ENCODE measurements at places on chromosomes 4 and X.

DNA sequence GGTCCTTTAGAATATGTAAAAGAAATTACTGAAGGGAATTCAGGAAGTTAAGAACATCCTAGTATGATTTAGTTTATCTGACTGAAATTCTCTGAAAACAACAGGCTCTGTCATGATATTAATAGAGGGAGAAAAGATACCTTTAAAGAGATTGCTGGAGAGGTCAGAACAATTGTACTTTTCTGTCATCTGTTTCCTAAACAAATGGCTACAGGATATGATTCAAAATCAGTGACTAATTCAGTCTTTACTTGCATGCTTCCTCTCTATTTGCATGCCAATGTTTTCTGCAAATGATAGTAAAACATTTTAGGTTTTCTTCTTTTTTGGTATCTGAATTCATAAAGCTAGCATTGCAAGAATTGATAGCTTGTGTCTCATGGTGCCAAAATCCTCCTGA is 616.7 kb upstream of the PCDH7 start:
- no peak for DNase-seq

DNA sequence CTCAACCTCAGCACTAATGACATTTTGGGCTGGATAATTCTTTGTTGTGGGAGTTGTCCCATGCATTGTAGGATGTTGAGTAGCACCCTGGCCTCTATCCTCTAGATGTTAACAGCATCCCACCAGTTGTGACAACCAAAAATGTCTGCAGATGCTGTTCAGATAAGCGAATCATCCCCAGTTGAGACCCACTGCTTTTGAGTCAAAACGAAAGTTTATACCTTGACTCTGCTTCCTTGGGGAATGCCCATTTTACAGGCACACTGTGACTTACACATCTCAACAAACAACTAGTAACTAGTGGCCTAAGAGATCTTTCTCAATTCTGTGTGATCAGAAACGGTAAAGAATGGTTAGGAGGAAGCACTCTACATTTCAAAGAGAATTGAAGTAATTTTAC is 37.0 kb downstream of the SEPSECS start:
- DNase-seq, result no peak

DNA sequence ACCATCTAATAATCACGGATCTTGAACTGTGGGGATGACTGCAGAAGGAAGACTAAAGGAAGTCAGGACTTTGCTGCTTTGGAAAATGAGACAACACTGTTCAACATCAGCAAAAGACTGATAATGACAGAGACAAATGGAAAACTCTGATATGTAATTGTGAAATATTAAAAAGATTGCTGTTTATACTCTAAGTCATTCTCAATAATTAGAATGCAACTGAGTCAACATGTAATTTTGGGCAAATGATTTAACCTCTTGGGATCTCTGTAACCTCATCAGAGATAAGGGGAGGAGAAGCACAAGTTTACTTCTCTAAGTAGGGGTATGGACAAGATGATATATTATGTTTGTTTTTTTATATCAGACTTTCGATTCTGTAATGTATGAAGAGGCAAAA is 121.9 kb downstream of the GASK1B start:
- DNase-seq, result no peak

DNA sequence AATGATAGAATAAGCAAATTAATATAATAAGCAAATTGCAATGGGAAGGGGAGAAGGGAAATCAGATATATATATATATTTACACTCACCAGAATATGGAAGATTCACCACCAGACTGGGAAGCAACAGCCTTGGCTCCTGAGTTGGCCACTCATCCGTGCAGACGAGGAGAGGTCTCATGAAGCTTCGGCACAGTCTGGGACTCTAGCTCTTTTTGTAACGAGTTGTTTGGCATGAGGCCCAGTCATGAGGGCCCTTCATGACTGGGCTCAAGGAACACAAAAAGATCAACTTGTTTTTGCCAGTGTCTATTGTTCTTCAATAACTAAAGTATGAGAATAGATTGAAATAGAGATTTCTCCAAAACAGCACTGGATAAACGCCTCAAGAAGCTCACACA is 176.4 kb downstream of the ADGRA3 start:
- no peak for DNase-seq

GRCh38 chr4:12963912-12964311 is 520.2 kb downstream of the RAB28 start:
- no peak for DNase-seq

DNA sequence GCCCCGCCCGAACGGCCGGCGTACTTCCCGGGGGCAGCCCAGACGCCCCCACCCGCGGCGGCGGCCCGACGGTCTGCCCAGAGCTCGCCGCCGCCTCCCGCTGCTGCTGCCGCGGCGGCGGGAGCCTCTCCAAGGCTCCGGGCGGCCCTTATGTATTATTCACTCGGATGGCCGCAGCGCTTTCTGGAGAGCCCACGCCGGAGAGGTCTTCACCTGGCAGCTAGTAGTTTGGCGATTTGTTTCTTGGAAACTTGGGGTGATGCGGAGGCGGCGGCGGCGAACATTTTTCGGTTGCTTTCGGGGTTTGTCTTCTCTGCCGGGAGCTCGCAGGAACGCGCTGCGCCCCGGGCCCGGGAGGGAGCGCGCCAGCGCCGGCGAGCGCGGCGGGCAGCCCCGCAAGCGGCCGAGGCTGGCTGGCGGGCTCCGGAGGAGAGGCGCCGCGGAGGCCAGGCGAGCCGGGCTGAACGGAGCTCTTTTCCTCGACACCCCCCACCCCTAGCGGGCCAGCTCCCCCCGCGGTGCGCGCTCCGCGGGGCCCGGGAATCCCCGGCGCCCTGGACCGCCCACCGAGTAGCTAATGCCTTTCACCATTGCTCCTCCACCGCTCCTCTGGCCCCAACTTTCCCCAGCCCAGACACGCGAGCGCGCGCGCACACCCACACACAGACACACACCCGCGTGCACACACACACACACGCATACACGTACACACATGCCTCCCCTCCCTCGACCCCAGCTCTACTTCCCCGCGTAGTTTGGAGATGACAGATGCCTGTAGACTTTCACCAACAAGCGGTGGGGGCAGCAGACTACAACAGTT is 113.5 kb downstream of the DHX15 start:
- DNase-seq, result no peak

DNA sequence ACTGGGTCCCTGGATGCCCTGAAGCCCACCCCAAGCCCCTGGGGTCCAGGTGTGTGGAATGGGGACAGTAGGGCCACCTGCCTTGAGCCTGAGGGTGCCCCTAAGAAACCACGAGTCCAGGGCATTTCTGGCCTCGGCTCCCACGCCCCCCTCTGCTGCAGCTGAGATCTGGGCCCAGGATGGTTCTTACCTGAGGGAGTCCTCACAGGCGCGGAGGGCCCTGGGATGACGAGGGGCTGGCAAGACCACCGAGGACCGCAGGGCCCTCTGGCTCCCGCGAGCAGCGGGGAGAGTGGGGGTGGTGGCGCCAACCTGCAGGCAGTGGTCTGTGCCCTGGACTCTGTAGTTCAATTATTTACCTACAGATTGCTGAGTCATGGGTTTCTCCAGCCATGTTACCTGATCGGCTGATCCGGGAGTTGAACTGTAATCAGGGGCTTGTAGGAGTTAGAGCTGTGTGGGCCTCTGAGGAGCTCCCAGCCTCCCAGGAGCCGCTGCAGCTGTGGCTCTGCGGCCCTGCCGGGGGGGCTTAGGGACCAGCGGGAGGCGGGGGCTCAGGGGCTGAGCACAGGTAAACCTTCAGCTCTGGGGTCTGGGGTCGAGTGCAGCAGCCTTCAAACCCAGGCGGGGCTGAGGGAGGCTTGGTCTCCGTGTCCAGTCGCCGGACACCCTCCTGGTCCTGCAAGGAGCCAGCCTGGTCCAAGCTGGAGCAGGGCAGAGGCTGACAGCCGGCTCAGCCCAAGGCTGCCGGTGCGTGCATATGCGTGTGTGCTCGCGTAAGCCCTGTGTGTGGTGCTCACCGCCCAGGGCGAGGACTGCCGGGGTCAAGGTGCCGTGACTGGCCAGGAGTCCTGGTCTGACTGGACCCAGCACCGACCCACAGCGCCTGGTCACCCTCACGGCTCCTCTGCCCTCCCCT is at the start of gene SLC26A1:
TSS of gene SLC26A1 (minus strand) at position 294 of the 919 bp plus-strand sequence. CDS start 1,701 bp downstream, outside the sequence.
- no peak for DNase-seq

DNA sequence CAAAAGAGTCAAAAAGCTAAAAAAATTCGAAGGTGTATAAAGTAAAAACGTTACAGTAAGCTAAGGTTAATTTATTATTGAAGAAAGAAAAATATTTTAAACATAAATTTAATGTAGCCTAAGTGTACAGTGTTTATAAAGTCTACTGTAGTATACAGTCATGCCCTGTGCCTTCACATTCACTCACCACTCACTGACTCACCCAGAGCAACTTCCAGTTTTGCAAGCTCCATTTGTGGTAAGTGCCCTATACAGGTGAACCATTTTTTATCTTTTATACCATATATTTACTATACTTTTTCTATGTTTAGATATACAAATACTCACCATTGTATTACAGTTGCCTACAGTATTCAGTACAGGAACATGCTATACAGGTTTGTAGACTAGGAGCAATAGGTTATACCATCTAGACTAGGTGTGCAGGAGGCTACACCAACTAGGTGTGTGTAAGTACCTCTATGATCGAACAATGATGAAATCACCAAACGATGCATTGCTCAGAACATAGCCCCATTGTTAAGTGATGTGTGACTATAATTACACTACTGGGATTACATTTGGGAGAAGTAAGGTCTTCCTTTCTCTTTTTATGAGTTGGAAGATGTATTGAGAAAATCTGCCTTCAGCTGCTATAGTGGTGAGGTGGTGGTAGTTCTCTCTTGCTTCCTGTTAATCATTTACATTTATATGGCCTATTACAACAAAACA is 27.2 kb downstream of the TMSB4X start:
- no peak for DNase-seq

GRCh38 chrX:154908821-154909220 is 22.7 kb downstream of the F8A1 start:
- no peak for DNase-seq

GRCh38 chrX:102154218-102154860 is 1.4 kb downstream of the BEX5 start:
- DNase-seq, result no peak

DNA sequence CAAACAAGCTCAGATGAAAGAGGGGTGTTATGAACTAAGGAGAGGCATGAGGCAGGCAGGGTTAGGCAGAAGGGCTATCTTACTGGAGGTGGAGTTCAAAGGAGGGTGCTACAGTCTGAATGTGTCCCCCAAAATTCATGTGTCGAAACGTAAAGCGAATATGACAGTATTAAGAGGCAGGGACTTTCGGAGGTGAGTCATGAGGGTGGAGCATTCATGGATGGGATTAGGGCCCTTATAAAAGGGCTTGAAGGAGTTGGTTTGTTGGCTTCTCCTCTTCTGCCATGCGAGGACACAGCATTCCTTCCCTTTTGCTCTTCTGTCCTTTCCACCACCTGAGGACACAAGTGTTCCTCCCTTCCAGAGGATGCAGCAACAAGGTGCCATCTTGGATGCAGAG is 22.9 kb downstream of the APLN start:
- no peak for DNase-seq

DNA sequence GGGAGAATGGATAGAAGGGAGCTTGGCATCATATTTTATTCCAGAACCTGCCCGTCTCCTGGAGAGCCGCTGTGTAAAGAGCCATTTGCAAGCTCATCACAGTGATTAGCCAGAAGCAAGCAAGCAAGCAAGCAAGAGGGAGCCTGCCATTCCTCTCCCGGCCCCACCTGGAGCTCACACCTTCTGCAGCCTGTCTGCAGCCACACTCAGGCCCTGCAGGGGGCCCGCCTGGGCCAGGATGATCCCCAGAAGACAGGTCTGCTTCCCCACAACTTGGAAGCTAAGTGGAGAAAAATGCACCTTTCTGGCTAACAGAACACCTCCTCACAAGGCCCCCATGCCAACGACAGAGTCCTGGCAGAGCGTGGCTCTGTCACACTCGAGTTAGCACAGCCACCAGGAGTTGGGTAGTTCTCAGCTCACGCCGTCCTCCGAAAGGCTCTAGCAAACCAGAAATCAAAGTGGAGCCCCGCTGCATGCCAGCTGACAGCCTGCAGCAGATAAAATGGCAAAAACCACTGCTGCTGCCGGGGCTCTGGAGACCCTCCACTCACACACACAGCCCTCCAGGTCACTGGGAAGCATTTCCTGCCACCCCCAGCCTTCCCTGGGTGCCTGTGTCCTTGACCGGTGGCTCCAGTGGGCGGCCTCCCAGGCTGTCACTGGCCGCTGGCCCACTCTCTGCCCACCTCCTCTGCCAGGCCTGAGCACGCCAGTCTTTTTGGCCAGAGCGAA is 54.9 kb downstream of the DCTD start:
- DNase-seq, result no peak

- no peak for DNase-seq
Measured at GRCh38 chrX:40107291-40108161, 9.8 kb upstream of the BCOR start.

- DNase-seq, result no peak
Measured at GRCh38 chr4:133498149-133498548, 349.1 kb downstream of the PCDH10 start.

DNA sequence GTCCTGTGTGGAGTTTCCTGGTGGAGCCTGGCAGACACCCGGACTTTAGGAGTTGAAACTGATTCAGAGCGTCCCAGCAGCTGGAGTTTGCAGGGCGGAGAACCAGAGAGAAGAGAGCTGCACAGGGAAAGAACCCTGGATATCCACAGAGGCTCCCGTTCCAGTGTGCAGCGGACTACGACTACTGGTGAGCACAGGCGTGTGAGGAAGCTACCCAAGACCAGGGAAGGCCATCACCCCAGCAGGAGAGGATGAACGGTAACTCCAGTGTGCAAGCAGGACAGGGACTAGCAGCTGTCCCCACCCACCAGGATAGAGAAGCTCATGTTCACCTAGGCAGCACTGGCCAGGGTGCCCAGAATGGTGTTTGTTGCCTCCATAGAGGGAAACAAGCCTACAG is 2.3 kb downstream of the LAGE3 start:
- no peak for DNase-seq

DNA sequence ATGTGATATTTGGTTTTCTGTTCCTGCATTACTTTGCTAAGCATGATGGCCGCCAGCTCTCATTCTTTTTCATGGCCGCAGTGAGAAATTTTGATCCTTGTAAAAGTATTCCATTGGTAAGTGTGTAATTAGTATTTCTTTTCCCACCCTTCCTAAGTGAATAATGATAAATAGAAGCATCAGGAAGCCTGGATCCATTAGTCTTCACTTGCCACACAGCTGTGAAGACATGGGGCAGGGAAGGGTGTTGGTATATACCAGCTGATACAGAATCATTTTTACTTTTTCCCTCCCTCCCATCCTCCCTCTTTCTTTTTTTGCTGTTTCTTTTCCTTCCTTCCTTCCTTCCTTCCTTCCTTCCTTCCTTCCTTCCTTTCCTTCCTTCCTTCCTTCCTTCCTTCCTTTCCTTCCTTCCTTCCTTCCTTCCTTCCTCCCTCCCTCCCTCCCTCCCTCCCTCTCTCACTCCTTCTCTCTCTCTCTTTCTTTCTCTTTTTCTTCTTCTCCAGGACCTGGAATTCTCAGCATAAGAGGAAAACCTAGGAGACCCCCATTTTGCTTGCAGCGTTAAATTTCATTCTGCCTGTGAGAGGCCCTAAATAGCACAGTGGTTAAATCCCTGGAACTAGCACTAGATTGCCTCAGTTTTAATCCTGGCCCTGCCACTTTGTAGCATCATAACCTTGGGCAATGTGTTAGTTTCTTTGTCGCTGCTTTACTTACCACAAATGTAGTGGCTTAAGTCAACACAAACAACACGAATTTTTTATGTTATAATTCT is 1.4 kb upstream of the NR0B1 start:
- no peak for DNase-seq

Measured in AML-193 (cell line).